WTC11 (cell line): ENCODE measurements at places on chromosomes 2 and 18. TPM values are rescaled to one million over a fixed set of nuclear protein-coding genes. Genes with fewer than 3 reads are reported as not detected.
A peak's percentile ranks its signal among the peaks of the same experiment; 100 is the strongest.

GRCh38 chr2:239625971-239626734 is 225.3 kb upstream of the HDAC4 start:
- H3K27ac ChIP-seq, result no peak overlapping the region
- H3K4me1 ChIP-seq, result peaks cover 8% of the 10 kb centered on the region
- H3K36me3 ChIP-seq, result no peaks in the 10 kb centered on the region
- H3K4me3 ChIP-seq, result no peak overlapping the region
- DNase-seq, result no peak

The ATAD2B gene
- 18.3 to 21.5 TPM (median 18.4 TPM) in 3 replicates for total RNA-seq

The RAD51AP2 gene
- total RNA-seq, result 0.26 to 0.37 TPM (median 0.30 TPM) in 3 replicates

- no peaks in the 10 kb centered on the region; the same call in 1 of the 2 replicates for H3K27me3 ChIP-seq
- H3K27ac ChIP-seq, result no peak overlapping the region
- H3K4me3 ChIP-seq, result no peak overlapping the region
- no peaks in the 10 kb centered on the region for H3K36me3 ChIP-seq
- no peak for DNase-seq
Observed at GRCh38 chr2:217114117-217114516, 254.3 kb upstream of the TNP1 start.

The SCN9A gene
- total RNA-seq, result 7.3 to 9.8 TPM (median 8.2 TPM) in 3 replicates

The LRP1B gene
- 0.14 to 0.52 TPM (median 0.44 TPM) in 3 replicates for total RNA-seq

DNA sequence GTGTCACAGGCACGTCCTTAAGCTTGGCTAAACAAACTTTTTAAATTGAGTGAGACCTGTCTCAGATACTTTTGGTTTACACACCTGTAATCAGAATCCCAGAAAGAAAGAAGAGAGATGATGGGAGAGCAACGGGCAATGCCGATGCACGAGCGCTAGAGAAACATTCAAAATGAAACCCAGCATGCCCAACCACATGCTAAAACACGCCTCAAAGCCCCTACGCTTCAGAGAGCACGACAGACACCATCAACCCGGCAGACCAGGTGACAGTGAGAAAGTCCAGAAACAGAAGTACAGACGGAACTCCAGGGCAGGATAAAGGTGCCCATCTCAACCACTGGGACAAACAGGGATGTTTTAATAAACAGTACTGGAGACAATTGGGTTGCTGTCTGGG is 85.5 kb downstream of the HDAC4 start:
- H3K4me1 ChIP-seq, result peaks cover 16% of the 10 kb centered on the region
- peaks cover 26% of the 10 kb centered on the region for H3K36me3 ChIP-seq
- DNase-seq, result no peak
- H3K27ac ChIP-seq, result no peak overlapping the region
- no peak overlapping the region for H3K4me3 ChIP-seq

The ATP6V1B1 gene
- total RNA-seq, result not detected in 3 replicates

DNA sequence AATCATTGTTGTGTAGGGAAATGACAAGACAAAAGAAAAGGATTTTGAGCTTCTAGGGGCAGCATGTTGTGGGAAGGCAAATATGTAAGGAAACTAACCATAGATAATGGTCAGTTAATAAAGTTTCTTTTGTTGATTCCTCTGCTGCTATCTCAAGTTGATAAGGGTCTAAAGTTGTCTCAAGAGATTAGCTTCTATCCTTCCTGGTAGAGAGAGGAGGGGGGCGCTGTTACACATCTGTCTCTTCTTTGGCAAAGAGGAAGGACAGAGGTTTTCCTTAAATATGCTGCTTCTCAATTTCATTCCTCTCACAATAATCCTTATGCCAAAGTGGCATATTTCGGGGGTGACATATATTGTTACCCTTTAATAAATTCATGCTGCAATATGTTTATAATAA is 944.0 kb downstream of the DPP10 start:
- H3K4me1 ChIP-seq, result no peaks in the 10 kb centered on the region
- no peak for DNase-seq

DNA sequence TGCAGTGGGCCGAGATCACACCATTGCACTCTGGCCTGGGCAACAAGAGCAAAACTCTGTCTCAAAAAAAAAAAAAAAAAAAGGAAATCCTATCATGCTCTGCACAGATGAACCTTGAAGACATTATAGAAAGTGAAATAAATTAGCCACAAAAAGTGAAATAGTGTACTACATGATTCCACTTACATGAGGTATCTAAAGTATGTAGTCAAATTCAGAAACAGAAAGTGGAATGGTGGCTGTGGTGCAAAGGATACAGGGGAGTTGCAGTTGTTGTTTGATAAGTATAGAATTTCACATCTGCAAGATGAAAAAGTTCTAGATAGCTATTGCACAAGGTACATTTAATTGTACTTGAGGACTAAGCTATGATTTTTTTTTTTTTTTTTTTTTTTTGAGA is 5.2 kb downstream of the ZRANB3 start:
- H3K4me1 ChIP-seq, result peaks cover 12% of the 10 kb centered on the region
- no peaks in the 10 kb centered on the region for H3K27me3 ChIP-seq
- DNase-seq, result no peak
- peaks cover 24% of the 10 kb centered on the region for H3K36me3 ChIP-seq
- no peak overlapping the region for H3K4me3 ChIP-seq

GRCh38 chr18:13258921-13259320 is 40.4 kb downstream of the LDLRAD4 start:
- H3K4me1 ChIP-seq, result peaks cover 28% of the 10 kb centered on the region
- H3K36me3 ChIP-seq, result no peaks in the 10 kb centered on the region
- H3K27me3 ChIP-seq, result no peaks in the 10 kb centered on the region
- DNase-seq, result no peak

DNA sequence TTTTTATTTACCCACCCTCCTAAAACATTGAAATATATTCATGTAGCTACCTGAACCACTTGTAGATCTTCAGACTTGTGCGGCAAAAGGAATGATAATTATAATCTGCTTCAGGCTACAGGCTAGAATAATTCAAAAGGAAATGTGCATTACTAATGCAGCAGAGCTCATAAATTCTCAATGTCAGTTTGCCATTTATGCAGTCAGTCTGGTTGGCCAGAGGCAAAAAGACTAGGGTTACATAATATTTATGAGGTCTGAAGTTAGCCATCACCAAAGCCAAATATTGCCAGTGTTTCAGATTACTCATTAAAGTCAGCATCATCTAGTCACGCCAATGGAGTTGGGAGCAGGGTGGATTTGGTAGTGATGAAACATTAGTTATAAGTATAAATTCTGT is 38.9 kb downstream of the METAP1D start:
- H3K27ac ChIP-seq, result no peak overlapping the region
- no peaks in the 10 kb centered on the region; the same call in 1 of the 2 replicates for H3K36me3 ChIP-seq
- DNase-seq, result no peak
- no peaks in the 10 kb centered on the region for H3K4me1 ChIP-seq
- no peaks in the 10 kb centered on the region for H3K27me3 ChIP-seq

The REEP1 gene
- total RNA-seq, result 0.53 to 1.9 TPM (median 0.89 TPM) in 3 replicates

The VWC2L gene
- not detected in 3 replicates for total RNA-seq

- no peak for DNase-seq
- H3K4me3 ChIP-seq, result no peak overlapping the region
- no peak overlapping the region for H3K27ac ChIP-seq
- H3K36me3 ChIP-seq, result no peaks in the 10 kb centered on the region
Observed at GRCh38 chr2:10354399-10354798, 51.7 kb downstream of the HPCAL1 start.

The MEP1B gene
- 0.07 TPM in 1 of 3 replicates, not detected in the others for total RNA-seq

DNA sequence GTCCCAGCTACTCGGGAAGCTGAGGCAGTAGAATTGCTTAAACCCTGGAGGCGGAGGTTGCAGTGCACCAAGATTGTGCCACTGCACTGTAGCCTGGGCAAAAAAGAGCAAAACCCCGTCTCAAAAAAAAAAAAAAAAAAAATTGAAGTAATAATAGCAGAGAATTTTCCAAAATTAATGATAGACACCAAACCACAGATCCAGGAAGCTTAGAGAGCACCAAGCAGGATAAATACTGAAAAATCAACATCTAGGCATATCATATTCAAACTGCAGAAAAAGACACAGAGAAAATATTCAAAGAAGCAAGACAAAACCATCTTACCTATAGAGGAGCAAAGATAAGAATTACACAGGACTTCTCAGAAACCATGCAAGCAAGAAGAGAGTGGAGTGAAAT is 33.5 kb downstream of the BUB1 start:
- H3K36me3 ChIP-seq, result peaks cover 89% of the 10 kb centered on the region
- H3K4me1 ChIP-seq, result no peaks in the 10 kb centered on the region
- H3K27me3 ChIP-seq, result no peaks in the 10 kb centered on the region
- no peak for DNase-seq
- H3K4me3 ChIP-seq, result no peak overlapping the region
- no peak overlapping the region; the same call in 1 of the 2 replicates for H3K27ac ChIP-seq

- no peak for DNase-seq
- peaks cover 15% of the 10 kb centered on the region for H3K4me1 ChIP-seq
- no peaks in the 10 kb centered on the region for H3K36me3 ChIP-seq
- H3K27ac ChIP-seq, result no peak overlapping the region
- peaks cover 3% of the 10 kb centered on the region; the same call in 1 of the 2 replicates for H3K27me3 ChIP-seq
Observed at GRCh38 chr18:37426586-37426985, 139.0 kb downstream of the CELF4 start.

GRCh38 chr2:159226059-159226461 is 60.4 kb downstream of the WDSUB1 start:
- H3K27ac ChIP-seq, result peak overlapping the region; percentile 63; the same call in 1 of the 2 replicates
- H3K36me3 ChIP-seq, result peaks cover 7% of the 10 kb centered on the region
- H3K4me1 ChIP-seq, result peaks cover 5% of the 10 kb centered on the region; the same call in 1 of the 2 replicates
- no peak overlapping the region for H3K4me3 ChIP-seq

The PROC gene
- 0.30 to 0.59 TPM (median 0.39 TPM) in 3 replicates for total RNA-seq

GRCh38 chr2:20185176-20186022 is 39.5 kb downstream of the SDC1 start:
- no peaks in the 10 kb centered on the region for H3K36me3 ChIP-seq
- no peak overlapping the region for H3K27ac ChIP-seq

GRCh38 chr2:121195036-121195435 is 90.0 kb downstream of the TFCP2L1 start:
- no peak overlapping the region for H3K4me3 ChIP-seq
- no peak overlapping the region for H3K27ac ChIP-seq
- no peaks in the 10 kb centered on the region for H3K36me3 ChIP-seq
- DNase-seq, result no peak

DNA sequence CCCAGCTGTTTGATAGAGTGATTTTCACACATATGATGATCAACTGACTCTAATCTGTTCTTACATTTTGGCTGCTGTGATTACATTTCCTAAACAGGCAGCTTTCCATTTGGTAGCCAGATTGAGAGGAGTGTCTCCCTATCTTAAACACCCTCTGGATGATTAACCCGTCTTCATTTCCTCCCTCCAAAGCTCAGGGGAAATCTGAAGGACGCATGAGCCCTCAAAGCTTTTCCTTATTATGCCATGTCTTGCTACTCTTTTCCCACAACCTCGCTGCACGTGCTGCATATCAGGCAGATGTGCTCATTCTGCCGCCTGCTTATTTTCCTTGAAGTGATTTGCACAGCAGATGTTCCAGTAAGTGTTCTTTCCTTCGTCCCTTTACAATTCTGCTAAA is 837.4 kb downstream of the LRRTM4 start:
- no peak overlapping the region for H3K4me3 ChIP-seq
- H3K27me3 ChIP-seq, result no peaks in the 10 kb centered on the region
- peaks cover 5% of the 10 kb centered on the region for H3K4me1 ChIP-seq
- H3K36me3 ChIP-seq, result peaks cover 4% of the 10 kb centered on the region
- DNase-seq, result no peak
- no peak overlapping the region for H3K27ac ChIP-seq

- no peaks in the 10 kb centered on the region; the same call in 1 of the 2 replicates for H3K36me3 ChIP-seq
- peak overlapping the region; percentile 57; the same call in 1 of the 2 replicates for H3K27ac ChIP-seq
- H3K4me3 ChIP-seq, result no peak overlapping the region
- H3K27me3 ChIP-seq, result no peaks in the 10 kb centered on the region
- no peak for DNase-seq
- H3K4me1 ChIP-seq, result peaks cover 50% of the 10 kb centered on the region
Observed at GRCh38 chr2:120887320-120887697, 151.6 kb downstream of the GLI2 start.

The UGT1A6 gene
- 0.53 TPM in 1 of 3 replicates, not detected in the others for total RNA-seq

GRCh38 chr2:192042126-192042525 is 152.6 kb downstream of the TMEFF2 start:
- H3K27me3 ChIP-seq, result no peaks in the 10 kb centered on the region
- H3K27ac ChIP-seq, result no peak overlapping the region
- no peaks in the 10 kb centered on the region for H3K36me3 ChIP-seq
- no peak overlapping the region for H3K4me3 ChIP-seq
- no peak for DNase-seq

The MC2R gene
- not detected in 3 replicates for total RNA-seq

- H3K4me3 ChIP-seq, result no peak overlapping the region
- H3K27ac ChIP-seq, result no peak overlapping the region
- no peak for DNase-seq
- peaks cover 19% of the 10 kb centered on the region for H3K4me1 ChIP-seq
- no peaks in the 10 kb centered on the region for H3K36me3 ChIP-seq
Observed at GRCh38 chr2:30990671-30991070, 147.6 kb downstream of the GALNT14 start.

The GPAT2 gene
- 0.20 to 0.66 TPM (median 0.55 TPM) in 3 replicates for total RNA-seq

The ALK gene
- 0.09 to 0.11 TPM in 2 of 3 replicates, not detected in the other for total RNA-seq

DNA sequence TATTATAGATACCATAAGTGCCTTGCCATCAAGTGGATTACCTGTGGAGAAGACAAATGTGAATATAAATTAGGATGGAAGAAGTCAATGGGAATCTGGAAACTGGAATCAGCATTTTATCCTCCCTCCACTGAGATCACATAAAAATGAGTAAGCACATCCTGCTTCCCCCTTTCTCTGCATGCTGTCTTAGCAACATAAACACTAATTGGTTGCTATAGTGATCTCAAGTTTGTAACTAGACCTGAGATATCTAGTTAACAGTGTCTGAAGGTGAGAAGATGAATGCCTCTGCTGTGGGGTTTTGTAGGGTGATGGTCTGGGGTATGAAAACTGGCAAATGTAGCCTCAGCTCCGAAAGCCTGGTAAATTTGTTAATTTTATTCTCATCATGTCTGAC is 1357.5 kb upstream of the CELF4 start:
- H3K4me1 ChIP-seq, result peaks cover 16% of the 10 kb centered on the region
- peaks cover 3% of the 10 kb centered on the region; the same call in 1 of the 2 replicates for H3K36me3 ChIP-seq
- no peaks in the 10 kb centered on the region for H3K27me3 ChIP-seq
- DNase-seq, result no peak

The MPV17 gene
- total RNA-seq, result 51.5 to 60.4 TPM (median 59.3 TPM) in 3 replicates

DNA sequence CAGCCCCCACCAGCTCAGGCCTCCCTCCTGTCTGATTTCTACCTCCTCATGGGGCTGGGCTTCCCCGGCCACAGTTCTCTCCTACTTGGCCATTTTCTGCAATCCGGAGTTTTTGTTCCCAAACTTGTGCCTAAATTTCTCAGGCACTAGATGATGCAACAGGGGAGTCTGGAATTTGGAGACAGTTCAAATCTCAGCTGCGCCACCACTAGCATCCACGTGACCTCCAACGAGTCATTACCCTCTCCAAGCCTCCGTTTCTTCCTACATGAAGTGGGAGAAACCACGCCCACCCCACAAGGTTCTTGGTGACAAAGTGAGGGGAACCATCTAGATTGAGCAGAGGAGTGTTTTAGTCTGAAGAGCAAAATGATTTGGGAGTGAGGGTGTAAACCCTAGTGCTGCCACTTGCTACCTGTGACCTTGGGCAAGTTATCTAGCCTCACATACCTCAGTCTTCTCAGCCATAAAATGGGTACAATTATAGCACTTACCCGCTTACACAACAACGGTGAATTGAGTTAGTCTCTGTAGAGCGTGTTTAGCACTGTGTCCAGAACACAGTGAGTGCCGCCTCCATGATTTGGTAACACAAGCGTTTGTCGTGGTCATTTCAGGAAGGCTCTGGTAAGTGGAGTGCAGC is 61.4 kb upstream of the ASAP2 start:
- H3K36me3 ChIP-seq, result no peaks in the 10 kb centered on the region
- H3K27me3 ChIP-seq, result peaks cover 58% of the 10 kb centered on the region
- H3K4me3 ChIP-seq, result no peak overlapping the region

The GNAL gene
- 22.3 to 26.7 TPM (median 23.9 TPM) in 3 replicates for total RNA-seq

- no peaks in the 10 kb centered on the region for H3K36me3 ChIP-seq
- H3K27me3 ChIP-seq, result no peaks in the 10 kb centered on the region
- H3K4me1 ChIP-seq, result peaks cover 1% of the 10 kb centered on the region; the same call in 1 of the 2 replicates
- no peak for DNase-seq
- no peak overlapping the region for H3K27ac ChIP-seq
- H3K4me3 ChIP-seq, result no peak overlapping the region
Observed at GRCh38 chr2:191197096-191197495, 46.3 kb upstream of the STAT4 start.
